A673 (cell line): ENCODE measurements at places on chromosomes 6 and 20. TPM values are rescaled to one million over a fixed set of nuclear protein-coding genes. Genes with fewer than 3 reads are reported as not detected.

GRCh38 chr6:119322034-119322433, 27.5 kb downstream of the MAN1A1 start:
- H3K4me3 ChIP-seq: no peak overlapping the region
- no peak overlapping the region for H3K27ac ChIP-seq
- H3K4me1 ChIP-seq: no peaks in the 10 kb centered on the region
- DNase-seq: no peak
- H3K27me3 ChIP-seq: no peaks in the 10 kb centered on the region
- H3K36me3 ChIP-seq: no peaks in the 10 kb centered on the region

GRCh38 chr6:37988696-37989095, 169.2 kb downstream of the ZFAND3 start:
- H3K4me3 ChIP-seq: no peak overlapping the region
- no peaks in the 10 kb centered on the region for H3K36me3 ChIP-seq
- H3K27ac ChIP-seq: no peak overlapping the region
- DNase-seq: no peak
- no peaks in the 10 kb centered on the region for H3K27me3 ChIP-seq

- H3K4me3 ChIP-seq: no peak overlapping the region
- no peaks in the 10 kb centered on the region for H3K27me3 ChIP-seq
- peaks cover 19% of the 10 kb centered on the region for H3K4me1 ChIP-seq
- H3K27ac ChIP-seq: no peak overlapping the region
- no peak for DNase-seq
- H3K36me3 ChIP-seq: no peaks in the 10 kb centered on the region
These were observed 6.2 kb downstream of the NTSR1 start for GRCh38 chr20:62714799-62715198.

GRCh38 chr6:25629198-25629576, 22.8 kb upstream of the SCGN start:
- no peak overlapping the region for H3K27ac ChIP-seq
- no peaks in the 10 kb centered on the region for H3K36me3 ChIP-seq
- H3K4me1 ChIP-seq: no peaks in the 10 kb centered on the region
- H3K27me3 ChIP-seq: no peaks in the 10 kb centered on the region
- H3K4me3 ChIP-seq: no peak overlapping the region

GRCh38 chr20:51678026-51678697, 90.0 kb downstream of the ATP9A start:
- no peak for DNase-seq
- peak overlapping the region; percentile 56 for H3K27ac ChIP-seq
- H3K27me3 ChIP-seq: no peaks in the 10 kb centered on the region
- H3K36me3 ChIP-seq: peaks cover 10% of the 10 kb centered on the region
- no peak overlapping the region for H3K4me3 ChIP-seq
- peaks cover 14% of the 10 kb centered on the region for H3K4me1 ChIP-seq

GRCh38 chr6:10418361-10418861, 3.5 kb upstream of the TFAP2A start:
- no peaks in the 10 kb centered on the region for H3K27me3 ChIP-seq
- peaks cover 11% of the 10 kb centered on the region for H3K4me1 ChIP-seq
- no peaks in the 10 kb centered on the region for H3K36me3 ChIP-seq
- no peak for DNase-seq

DNA sequence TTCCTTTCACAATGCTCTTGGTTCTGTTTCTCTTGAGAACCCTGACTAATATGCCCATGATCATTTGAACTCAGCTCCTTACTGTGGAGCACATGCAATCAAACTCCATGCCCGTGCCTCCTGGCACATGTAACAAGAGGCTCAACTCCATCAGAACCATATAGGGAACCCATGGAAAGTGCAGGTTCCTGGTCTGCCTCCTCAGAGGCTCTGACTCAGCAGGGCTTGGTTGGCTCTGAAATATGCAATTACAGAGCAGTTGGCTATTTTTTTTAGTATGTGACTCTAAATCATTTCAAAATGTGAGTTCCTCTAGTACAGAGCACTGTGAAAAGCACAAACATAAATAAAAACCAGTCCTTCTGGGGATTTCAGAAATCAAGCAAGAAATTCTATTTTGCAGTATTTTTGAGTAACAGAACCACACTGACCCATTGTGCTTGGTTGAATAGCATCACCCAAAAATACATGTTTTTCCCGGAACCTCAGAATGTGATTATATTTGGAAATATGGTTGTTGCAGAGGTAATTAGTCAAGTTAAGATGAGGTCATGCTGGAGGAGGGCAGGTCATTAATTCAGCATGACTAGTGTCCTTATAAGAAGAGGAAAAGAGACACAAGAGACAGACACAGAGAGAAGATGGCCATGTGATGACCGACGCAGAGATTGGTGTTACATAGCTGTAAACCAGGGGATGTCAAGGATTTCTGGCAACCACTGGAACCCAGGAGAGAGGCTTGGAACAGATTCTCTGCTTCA, 13.2 kb upstream of the MAP3K4 start:
- no peak overlapping the region for H3K4me3 ChIP-seq
- H3K36me3 ChIP-seq: no peaks in the 10 kb centered on the region
- H3K27ac ChIP-seq: no peak overlapping the region
- no peaks in the 10 kb centered on the region for H3K27me3 ChIP-seq
- no peak for DNase-seq
- H3K4me1 ChIP-seq: no peaks in the 10 kb centered on the region

GRCh38 chr20:46056027-46056833, 27.2 kb downstream of the SLC12A5 start:
- no peak for DNase-seq
- no peak overlapping the region for H3K27ac ChIP-seq
- peaks cover 15% of the 10 kb centered on the region for H3K4me1 ChIP-seq
- no peak overlapping the region for H3K4me3 ChIP-seq
- peaks cover 4% of the 10 kb centered on the region for H3K36me3 ChIP-seq

GRCh38 chr6:159104163-159104925, 59.6 kb upstream of the TAGAP start:
- H3K36me3 ChIP-seq: no peaks in the 10 kb centered on the region
- H3K27ac ChIP-seq: no peak overlapping the region
- H3K27me3 ChIP-seq: no peaks in the 10 kb centered on the region
- H3K4me1 ChIP-seq: no peaks in the 10 kb centered on the region

Gene ZNF165
- 0.58 and 0.85 TPM in 2 replicates for total RNA-seq

Gene UCKL1
- 48.1 and 53.3 TPM in 2 replicates for total RNA-seq
